ENCODE measurements at places on chromosomes 7 and 10.

- no peak for DNase-seq
Measured at GRCh38 chr7:12706900-12707536, 19.6 kb downstream of the ARL4A start.

DNA sequence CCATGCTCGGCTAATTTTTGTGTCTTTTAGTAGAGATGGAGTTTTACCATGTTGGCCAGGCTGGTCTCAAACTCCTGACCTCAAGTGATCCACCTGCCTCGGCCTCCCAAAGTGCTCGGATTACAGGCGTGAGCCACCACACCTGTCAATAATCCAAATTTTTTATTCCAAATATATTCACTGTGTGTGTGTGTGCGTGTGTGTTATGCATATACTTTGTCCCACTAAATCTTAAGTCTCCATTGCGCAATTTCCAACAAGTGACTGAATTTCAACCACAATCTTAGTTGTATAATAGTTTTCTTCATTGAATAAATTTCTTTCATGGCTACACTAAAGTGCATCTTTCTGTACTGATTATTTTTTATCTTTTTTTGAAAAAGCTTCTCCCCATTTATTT lies 2.7 kb downstream of the KRIT1 start:
- DNase-seq: no peak

- no peak for DNase-seq
Measured at GRCh38 chr10:68211669-68212068, 20.2 kb downstream of the ATOH7 start.

DNA sequence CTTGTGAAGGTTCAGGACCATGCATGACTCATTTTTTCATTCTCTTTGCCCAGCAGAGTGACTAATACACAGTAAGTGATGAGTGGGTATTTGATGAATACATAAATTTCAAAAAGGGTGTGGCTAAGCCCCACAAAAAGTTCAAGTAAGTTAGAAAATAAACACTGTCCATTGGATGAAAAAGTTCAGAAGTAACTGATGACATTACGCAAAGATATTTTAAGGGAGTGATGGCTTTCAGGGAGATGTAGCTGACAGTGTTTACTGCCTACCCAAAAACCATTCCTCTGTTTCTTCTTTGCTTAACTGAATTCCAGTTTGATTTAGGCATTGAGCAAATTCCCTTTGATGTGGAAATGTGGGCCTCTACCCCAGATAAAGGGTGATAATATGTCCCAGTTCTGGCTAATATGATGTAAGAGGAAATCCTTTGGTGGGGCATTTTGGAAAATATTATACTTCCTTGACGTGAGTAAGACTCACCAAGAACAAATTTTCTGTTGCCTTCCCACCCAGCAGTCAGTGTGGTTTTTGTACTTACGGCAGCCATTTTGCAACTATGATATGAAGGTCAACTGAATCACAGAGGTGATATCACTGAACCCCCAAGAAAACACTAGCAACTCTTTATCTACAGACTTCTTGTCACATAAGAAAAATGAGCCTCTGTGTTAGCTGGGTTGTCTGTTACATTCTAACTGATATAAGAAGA lies 29.0 kb upstream of the EBLN1 start:
- no peak for DNase-seq

DNA sequence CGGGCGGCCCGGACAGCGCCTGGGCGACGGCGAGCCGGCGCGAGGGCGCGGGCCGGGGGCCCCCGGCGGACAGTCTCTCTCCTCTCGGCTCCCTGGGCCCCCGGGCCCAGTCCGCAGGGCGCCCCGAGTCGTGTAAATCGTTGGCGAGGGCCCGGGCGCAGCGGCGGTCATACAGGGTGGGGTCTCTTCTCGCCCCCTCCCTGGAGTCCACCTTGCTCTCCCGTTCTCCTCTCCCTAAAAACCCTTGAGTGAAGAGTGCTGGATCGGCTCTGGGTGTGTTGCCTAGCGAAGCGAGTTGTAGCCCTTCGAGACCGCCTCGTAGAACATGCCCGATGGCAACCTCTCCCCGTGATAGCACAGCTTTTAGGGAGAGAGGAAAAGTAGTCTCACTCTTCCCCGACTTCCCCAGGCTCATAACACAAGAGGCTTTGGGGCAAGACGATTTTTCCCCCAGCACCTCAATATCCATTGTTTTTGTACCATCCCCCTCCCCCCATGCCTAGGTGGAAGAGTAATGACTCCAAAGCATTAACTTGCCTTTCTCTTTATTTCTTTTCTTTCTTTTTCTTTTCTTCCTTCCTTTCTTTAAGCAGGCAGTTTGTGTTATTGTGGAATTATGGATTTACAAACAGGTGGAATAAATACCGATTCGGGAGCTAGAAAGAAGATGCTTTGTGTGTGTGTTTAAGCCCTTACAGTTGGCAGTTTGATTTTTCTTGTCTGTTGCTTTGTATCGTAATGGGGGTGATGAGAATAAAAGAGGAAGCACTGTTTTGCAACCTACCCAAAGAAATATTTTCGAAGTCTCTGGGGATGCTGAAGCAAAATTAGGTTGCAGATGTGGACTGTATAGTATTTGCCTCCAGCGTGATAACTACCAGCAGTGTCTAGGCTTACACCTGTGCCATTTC lies 822 bp downstream of the SHOC2 start:
- DNase-seq: no peak

- no peak for DNase-seq
Measured at GRCh38 chr10:74681917-74682627, 144.3 kb upstream of the KAT6B start.

DNA sequence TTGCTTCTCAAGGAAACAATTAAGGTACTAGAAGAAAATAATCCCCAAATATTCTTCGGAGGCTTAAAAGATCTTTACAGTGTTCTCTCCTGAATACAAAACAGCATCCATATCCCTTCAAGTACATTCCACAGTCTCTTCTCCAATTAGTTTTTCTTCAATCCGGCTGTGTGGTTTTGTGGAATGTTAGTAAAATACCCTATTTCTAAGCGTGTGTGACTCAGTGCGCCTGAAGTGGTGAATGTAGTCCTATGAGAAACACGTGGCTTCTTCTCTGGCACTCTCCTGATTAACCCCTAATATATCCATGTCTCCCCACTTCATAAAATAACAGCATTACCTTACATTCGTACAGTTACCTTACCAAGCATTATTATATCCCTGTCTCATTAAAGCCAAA lies 570.2 kb downstream of the ARL4A start:
- DNase-seq: no peak

- DNase-seq: no peak
Measured at GRCh38 chr7:65812281-65812680, 60.6 kb upstream of the VKORC1L1 start.

All from stimulated activated CD4-positive, alpha-beta T cell treated with anti-CD3 and anti-CD28 coated beads, Interleukin-12 subunit alpha, Interleukin-12 subunit beta, amount 100 ng/mL, for 4 hours (primary cell).